Omental fat pad (tissue), 4 donors: ENCODE measurements at places on chromosomes 6 and 20. TPM values are rescaled to one million over a fixed set of nuclear protein-coding genes. Genes with fewer than 3 reads are reported as not detected.

DNA sequence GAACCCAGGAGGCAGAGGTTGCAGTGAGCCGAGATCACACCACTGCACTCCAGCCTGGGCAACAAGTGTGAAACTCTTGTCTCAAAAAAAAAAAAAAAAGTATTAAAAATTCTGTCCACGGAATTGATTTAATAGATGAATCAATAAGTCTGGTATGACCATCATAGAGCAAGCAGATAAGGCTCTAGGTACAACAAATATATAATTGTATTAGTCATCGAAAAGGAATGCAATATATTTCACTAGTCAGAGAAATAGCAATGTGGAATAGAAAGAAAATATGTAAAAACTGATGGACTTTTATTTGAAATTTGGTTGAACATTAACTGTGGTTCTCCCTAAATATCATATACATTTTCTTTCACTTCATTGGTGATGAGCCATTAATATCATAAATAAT, 476.8 kb upstream of the AGPAT4 start:
- DNase-seq: no peak

DNA sequence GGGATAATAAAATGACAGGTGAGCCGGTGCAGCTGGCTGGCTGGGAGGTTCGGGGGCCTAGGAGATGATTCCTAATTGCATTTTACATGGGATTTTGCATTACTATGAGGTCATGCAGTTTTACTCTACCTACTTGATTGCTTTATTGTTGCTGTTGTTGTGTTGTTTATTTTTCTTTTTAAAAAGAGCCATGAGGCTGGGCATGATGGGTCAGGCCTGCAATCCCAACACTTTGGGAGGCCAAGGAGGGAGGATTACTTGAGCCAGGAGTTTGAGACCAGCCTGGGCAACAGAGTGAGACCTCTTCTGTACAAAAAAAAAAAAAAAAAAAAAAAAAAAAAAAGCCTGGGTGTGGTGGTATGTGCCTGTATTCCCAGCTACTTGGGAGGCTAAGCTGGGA, 104.8 kb downstream of the GJA1 start:
- DNase-seq: no peak

The SASH1 gene
- total RNA-seq: 151 TPM

GRCh38 chr6:100622907-100623692, 158.4 kb upstream of the SIM1 start:
- DNase-seq: no peak

The IL20RA gene
- total RNA-seq: 1.2 TPM

DNA sequence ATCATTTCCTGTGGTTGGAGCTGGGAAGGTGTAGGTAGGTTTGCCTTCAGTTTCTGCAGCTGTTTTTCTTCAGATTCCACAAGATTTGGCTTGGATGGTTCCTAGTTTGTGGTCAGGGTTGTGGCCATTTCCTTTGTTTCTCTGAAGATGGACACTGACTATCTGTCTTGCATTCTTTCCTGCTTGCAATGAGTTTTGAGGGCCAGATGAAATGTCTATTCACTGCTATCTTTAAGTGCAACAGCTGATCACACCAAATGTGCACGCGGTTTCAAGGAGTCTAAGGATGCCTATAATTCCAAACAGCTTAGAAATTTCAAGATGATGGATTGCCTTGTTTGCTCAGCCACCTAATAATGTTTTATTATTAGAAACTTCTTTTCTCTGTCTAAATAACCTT, 28.4 kb downstream of the IL20RA start:
- DNase-seq: no peak

DNA sequence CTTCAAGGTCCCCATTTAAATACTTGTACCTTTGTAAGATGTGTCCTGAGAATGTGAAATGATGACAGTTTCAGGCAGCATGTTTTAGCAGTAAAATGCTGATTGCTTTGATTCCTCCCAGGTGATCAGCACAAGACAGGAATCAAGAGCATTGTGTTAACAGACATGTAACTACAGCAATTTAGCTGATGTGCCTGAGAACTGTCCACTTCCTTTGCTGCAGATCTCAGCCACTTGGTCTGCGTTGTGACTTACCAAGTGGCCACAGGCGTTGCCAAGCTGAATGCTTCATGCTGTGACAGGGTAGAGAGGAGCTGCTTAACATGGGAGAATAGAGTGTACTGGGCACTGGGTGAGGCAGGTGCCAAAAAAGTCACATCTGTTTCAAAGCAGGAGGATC, 767.0 kb upstream of the POU3F2 start:
- no peak for DNase-seq

DNA sequence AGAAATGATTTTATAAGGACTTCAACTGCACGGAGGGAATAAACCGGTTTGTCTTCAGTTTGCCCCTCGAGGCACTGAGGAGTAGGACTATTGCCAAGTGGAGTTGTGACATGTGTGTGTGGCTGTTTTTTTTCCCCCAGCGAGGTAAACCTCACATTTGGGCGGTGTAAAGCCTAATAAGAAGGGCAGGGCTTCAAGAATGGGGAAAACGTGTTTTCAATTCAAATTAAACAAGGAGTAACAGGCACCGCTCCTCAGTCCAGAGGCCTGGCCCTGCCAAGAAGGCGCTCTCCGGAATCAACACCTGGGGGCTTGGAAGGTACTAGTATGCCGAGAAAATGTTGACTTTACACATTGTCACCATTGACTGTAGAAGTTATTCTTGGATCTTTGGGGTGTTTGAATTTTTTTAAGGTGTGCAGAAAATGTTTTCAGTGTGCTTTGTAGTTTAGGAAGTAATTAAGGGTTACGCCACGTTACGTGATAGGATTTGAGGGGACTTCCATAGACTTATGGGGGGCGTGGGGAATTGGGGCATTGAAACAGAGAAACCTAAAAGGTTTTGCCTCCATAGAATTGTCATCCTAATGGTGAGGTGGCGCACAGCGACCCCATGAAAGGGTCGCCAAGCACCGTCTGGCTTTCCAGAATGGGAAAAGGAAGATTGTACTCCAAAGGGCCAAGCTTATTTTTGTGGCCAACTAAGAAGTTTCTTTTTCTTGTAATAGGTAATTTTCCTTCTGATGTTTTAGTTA, 791 bp downstream of the ADGRG6 start:
- DNase-seq: no peak

- DNase-seq: no peak
Measured at GRCh38 chr6:111980143-111980542, 73.8 kb upstream of the CCN6 start.

DNA sequence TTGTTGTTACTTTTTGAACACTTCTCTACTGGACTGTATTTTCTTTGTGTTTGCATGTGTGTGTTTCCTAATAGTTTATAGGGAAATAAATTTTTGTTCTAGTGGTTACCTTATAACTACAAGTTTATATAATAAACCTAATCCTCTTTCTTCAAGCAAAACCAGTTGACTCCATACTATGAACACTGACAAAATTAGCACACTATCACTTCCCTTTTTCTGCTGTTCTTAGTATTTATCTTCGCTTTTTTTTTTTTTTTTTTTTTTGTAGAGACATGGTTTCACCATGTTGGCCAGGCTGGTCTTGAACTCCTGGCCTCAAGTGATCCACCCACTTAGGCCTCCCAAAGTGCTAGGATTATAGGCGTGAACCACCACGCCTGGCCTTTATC, 25.0 kb upstream of the C6orf62 start:
- DNase-seq: no peak

DNA sequence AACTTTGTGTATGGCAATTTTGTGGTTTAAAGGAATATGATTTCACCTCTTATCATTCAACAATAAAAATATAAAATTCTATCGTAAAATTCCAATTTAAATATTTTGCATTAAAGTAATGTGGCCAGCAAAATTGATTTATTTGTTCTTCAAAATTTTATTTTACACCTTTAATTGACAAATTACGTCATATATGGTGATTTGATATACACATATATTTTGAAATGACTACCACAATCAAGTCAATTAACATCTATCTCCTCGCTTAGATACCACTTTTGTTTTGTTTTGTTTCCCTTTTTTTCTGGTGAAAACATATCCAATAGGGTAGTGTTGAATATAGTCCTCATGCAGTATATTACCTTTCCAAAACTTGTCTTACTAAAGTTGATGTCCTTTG, 467.6 kb upstream of the HS3ST5 start:
- DNase-seq: no peak

DNA sequence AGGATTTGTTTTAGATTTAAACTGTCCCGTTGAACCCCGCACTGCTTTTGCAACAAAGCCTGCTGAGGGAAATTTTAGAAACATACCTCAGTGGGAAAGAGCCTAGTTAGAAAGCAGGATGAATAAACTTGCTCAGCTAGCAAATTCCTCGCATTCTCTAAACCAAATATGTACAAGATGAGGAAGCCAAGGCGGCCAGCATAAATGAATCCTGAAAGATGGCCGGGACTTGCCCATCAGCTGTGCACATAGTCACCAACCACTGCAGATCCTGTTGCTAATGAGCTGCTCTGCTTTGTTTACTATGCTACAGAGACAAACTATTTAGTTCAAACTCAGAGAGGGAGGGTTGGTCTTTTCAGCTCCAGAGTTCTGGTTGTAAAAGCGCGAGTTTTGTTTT, 49.0 kb downstream of the TMEM170B start:
- DNase-seq: no peak

DNA sequence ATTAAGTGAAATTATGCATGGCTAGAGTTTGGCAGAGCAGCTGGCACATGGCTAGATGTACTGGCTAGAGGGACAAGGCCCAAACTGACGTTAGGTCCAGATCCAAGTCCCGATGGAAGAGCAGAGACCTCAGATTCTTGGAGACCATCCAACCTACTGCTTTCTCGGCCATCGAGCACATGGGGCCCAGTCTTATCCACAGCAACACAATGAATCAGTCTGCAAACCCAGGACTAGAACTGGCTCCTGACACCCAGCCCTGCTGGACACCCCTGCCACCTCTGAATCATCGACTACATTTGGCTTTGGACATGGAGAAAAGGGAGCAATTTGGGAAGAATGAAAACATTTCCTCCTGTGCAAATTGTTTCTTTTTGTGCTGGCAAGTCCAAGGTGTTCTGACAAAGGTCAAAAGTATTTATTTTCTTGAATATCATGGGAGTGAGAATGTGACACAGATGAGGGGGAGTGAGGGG, 23.9 kb upstream of the YWHAB start:
- no peak for DNase-seq

GRCh38 chr6:155341130-155341828, 27.0 kb upstream of the TFB1M start:
- DNase-seq: no peak

The ADGRG6 gene
- total RNA-seq: 54.9 TPM

The NKX2-2 gene
- total RNA-seq: not detected

DNA sequence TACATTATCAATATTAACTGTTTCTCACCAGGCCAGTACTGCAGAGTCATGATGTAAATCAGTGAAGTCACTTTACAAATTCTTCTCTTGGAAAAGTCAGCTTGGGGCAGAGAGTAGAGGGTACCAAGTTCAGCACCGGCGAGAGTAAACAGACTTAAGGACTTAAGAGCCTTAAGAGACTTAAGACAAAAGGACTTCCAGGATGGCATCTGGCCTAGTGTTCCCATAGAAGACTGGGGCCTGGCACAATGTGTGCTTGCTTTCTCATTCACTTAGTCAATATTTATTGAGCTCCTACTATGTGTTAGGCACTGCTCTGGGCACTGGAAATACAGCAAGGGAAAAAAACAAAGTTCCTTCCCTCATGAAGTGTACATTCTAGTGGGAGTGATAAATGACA, 1.4 kb upstream of the SNPH start:
- no peak for DNase-seq

DNA sequence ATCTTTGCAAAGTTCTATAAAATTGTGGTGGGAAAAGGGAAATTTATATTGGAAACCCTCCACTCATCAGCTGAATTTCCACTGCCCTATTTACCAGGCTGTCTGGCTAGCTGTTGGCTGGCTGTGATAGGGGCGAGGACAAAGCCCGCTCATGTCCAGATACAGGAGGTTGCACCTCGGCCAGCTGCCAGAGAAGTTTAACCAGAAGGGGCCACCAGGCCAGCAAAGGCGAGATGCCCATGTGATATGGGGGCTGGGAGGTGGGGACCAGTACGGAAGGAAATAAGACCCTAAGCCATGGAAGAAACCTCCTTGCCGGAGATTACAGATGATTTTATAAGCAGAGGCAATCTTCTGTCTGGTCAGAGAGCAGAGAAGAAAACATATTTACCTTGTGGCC, 143.8 kb downstream of the FNDC1 start:
- DNase-seq: no peak

DNA sequence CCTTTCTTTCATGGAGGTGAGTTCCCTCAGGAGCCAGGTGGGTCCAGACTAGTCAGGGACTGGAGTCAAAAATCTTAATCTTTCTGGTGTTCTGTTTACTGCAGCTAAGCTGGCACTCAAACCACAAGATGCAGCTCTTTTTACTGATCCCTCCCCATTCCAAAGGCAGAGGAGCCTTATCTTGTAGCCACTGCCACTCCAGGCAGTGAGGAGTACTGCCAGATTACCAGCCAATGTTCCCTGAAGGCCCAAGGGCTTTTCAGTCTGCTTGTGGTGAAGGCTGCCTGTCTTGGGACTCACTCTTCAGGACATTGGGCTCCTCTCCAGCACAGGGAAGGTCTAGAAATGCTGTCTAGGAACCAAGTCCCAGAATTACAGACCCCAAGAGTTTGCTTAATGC, 490.4 kb upstream of the ADGRB3 start:
- no peak for DNase-seq

The SLC17A2 gene
- total RNA-seq: not detected

The EEF1A2 gene
- total RNA-seq: not detected

GRCh38 chr6:151310852-151311767, 71.3 kb downstream of the AKAP12 start:
- DNase-seq: no peak

GRCh38 chr6:127950566-127951145, 49.8 kb upstream of the THEMIS start:
- DNase-seq: no peak

The TRIM40 gene
- not detected for total RNA-seq

DNA sequence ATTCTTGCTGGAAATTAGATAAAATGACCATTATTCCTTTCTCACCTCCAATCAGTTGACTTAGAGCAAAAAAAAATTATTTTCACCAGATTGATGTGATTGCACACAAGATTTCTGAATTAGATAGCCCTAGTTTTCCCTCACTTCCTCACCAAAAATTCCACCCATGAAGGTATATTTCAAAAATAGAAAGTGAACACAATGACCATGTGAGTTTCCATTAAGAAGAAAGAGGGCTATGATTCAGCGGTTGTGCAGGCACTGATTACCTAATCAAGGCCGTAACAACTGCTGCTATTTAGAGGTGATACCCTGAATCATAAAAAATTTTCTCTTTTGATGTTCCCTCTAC, 19.5 kb upstream of the RALGAPA2 start:
- DNase-seq: no peak
